ENCODE measurements at places on chromosomes 2 and 18.

DNA sequence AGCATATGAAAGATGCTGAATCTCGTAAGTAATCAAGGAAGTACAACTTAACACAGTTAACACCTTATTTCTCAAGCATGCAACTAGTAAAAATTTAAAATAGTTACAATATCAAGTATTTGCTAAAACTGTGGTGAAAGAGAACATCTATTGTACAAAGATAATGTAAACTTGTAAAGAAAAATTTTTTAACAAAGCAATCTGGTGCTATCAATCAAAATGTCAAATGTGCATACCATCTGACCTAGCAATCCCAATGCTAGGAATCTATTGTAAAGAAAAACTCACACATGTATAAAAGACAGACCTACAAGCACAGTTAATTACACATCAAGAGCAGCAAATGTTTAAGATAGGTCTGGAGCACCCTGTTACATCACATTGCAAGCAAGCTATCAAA lies 90.1 kb downstream of the SLC66A3 start:
- H3K27me3 ChIP-seq = no peaks in the 10 kb centered on the region
- DNase-seq = no peak
- H3K36me3 ChIP-seq = no peaks in the 10 kb centered on the region
- H3K27ac ChIP-seq = no peak overlapping the region
- no peaks in the 10 kb centered on the region for H3K4me1 ChIP-seq

DNA sequence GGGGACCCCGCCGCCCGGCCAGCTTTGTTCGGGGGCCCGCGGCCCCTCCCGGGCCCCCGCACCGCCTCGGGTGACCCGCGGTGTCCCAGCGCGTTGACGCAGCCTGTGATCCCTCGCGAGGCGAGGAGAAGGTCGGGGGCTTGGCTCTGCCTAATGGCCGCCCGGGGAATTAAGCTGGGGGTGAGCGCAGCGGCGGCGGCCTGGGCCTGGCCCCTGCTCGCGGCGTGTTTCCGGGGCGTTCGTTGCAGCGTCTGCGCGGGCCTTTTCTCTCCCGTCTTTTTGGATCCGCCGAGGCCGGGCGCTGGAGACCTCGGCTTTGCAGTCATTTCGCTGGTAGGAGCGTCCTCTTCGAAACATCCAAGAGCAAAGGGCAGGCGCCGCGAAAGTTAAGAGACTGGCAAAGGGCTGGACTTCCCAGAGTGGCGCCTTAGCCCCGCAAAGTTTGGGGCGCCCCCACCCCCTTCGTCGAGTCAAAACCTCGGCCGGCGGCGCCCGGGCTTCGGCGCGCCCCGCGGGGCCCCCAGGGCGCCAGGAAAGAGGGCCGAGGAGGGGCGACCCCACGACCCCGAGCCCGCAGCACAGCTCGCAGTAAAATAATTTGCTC lies 1.3 kb downstream of the SALL3 start:
- H3K27ac ChIP-seq = peak overlapping the region; percentile 64
- peak overlapping the region; percentile 60 for H3K4me3 ChIP-seq
- H3K27me3 ChIP-seq = peaks cover 11% of the 10 kb centered on the region

GRCh38 chr2:73175663-73176204 lies 26.6 kb upstream of the NOTO start:
- no peaks in the 10 kb centered on the region for H3K36me3 ChIP-seq
- peaks cover 9% of the 10 kb centered on the region for H3K27me3 ChIP-seq
- no peak overlapping the region for H3K27ac ChIP-seq
- peak; percentile 79 for DNase-seq

DNA sequence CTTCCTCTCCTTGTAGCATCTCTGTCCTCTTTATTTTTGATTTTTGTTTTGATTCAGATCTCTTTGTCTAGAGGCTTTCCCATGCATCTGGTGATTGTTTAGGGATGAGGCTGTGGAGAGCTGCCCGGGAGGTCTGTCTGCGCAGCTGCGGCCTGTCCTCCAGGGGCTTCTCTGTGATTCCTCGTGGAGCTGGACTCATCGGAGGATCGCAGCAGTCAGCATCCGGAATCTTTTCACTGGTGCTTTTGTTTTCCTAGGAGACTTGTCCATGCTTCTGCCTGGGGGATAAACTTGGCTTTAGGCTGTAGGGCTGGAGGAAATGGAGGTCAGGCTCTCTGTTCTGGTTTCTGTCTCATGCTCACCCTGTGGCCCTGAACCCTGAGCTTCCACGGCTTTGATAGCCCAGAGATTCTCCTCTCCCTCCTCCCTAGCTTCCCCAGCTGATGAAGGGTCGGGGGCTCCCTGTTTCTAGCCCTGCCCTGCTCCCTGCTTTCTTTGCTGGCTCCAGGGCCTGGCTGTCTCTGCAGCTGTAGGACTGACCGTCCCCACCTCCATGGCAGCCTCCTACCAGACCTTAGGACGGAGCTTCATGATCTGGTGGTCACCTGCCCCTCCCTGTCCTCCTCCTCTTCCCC lies 35.5 kb downstream of the ZNF532 start:
- peaks cover 7% of the 10 kb centered on the region for H3K4me1 ChIP-seq
- no peaks in the 10 kb centered on the region for H3K27me3 ChIP-seq
- H3K36me3 ChIP-seq = peaks cover 2% of the 10 kb centered on the region

DNA sequence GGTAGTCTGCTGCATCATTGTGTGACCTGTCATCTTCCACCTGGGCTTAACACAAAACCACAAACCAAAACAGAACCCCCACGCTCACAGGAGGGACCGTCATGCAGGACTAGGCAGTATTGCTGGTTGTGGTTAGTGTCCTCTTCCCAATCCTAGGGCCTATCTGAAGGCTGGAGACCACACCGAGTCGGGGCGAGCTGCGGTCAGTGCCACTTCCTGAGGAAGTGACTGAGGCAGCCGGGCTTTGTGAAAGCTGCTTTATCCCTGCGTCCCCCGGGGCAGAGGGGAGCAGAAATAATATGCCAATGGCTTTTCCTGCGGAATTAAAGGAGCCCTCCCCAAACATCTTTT lies 22.9 kb downstream of the ZNF532 start:
- no peaks in the 10 kb centered on the region for H3K27me3 ChIP-seq
- peaks cover 4% of the 10 kb centered on the region for H3K36me3 ChIP-seq
- peaks cover 6% of the 10 kb centered on the region for H3K4me1 ChIP-seq
- H3K4me3 ChIP-seq = no peak overlapping the region
- no peak for DNase-seq
- no peak overlapping the region for H3K27ac ChIP-seq

- no peaks in the 10 kb centered on the region for H3K36me3 ChIP-seq
- no peaks in the 10 kb centered on the region for H3K27me3 ChIP-seq
- no peak overlapping the region for H3K27ac ChIP-seq
These were observed 108.1 kb upstream of the CELF4 start for GRCh38 chr18:37673671-37674070.

- H3K4me1 ChIP-seq = no peaks in the 10 kb centered on the region
- no peak overlapping the region for H3K27ac ChIP-seq
- no peak overlapping the region for H3K4me3 ChIP-seq
- no peak for DNase-seq
- no peaks in the 10 kb centered on the region for H3K36me3 ChIP-seq
These were observed 251.4 kb upstream of the TCF4 start for GRCh38 chr18:55839343-55839742.

DNA sequence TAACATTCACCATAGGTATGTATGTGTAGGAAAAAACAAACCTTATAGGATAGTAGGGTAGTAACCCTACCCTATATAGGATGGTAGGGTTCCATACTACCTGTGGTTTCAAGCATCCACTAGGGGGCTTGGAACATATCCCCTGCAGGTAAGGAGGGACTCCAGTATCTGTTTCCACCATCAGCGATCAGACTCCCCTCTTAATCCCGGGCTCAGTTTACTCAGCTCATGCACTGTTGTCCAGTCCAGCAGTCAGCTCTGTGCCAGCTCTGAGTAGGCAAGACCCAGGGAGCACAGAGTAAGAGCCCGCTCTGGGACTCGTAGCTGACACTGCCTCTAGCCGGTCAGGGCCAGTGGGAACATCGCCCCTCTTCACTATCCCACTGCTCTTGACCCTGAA lies 61.7 kb downstream of the MEX3C start:
- H3K27me3 ChIP-seq = no peaks in the 10 kb centered on the region
- peak; percentile 55 for DNase-seq
- no peaks in the 10 kb centered on the region for H3K36me3 ChIP-seq
- H3K4me3 ChIP-seq = no peak overlapping the region

GRCh38 chr2:101442042-101442666 lies 32.8 kb downstream of the RFX8 start:
- H3K27ac ChIP-seq = no peak overlapping the region
- H3K36me3 ChIP-seq = no peaks in the 10 kb centered on the region
- no peaks in the 10 kb centered on the region for H3K27me3 ChIP-seq
- no peak overlapping the region for H3K4me3 ChIP-seq
